ENCODE measurements at places on chromosomes 7 and 10. TPM values are rescaled to one million over a fixed set of nuclear protein-coding genes. Genes with fewer than 3 reads are reported as not detected.

Gene PPIA
- polyA plus RNA-seq: 1,462 TPM

Gene RNLS
- 19.5 TPM for polyA plus RNA-seq

Gene VENTX
- 0.22 TPM for polyA plus RNA-seq

Gene NKX1-2
- 7.7 TPM for polyA plus RNA-seq

Gene CRYGN
- polyA plus RNA-seq: 0.36 TPM

Gene STEAP2
- 19.2 TPM for polyA plus RNA-seq

Gene CALCR
- polyA plus RNA-seq: 0.34 TPM

Gene ARHGAP22
- 2.7 TPM for polyA plus RNA-seq

Gene STAG3
- 15.6 TPM for polyA plus RNA-seq

Gene AKR1C2
- polyA plus RNA-seq: 10.2 TPM

Gene METTL2B
- polyA plus RNA-seq: 22.5 TPM

Gene KIFBP
- 21.8 TPM for polyA plus RNA-seq

Gene CYP26A1
- 0.09 TPM for polyA plus RNA-seq

Gene LAMB1
- 271 TPM for polyA plus RNA-seq

Gene LRIT1
- not detected for polyA plus RNA-seq

Gene IRF5
- 5.5 TPM for polyA plus RNA-seq

Gene GBX1
- polyA plus RNA-seq: 0.07 TPM

Gene HMX3
- 1.5 TPM for polyA plus RNA-seq

Gene ANXA8
- 18.2 TPM for polyA plus RNA-seq

Gene PDZD7
- polyA plus RNA-seq: 95.8 TPM

Gene CRPPA
- 1.8 TPM for polyA plus RNA-seq

Gene PTPRZ1
- polyA plus RNA-seq: 20.6 TPM

Gene SDK1
- polyA plus RNA-seq: 6.4 TPM

Gene TET1
- 3.2 TPM for polyA plus RNA-seq

Gene MSMB
- polyA plus RNA-seq: 0.25 TPM

Gene IL6
- polyA plus RNA-seq: 2.1 TPM

Gene LMOD2
- polyA plus RNA-seq: 0.24 TPM

Gene SLC18A2
- polyA plus RNA-seq: 0.72 TPM

Gene DENND2A
- polyA plus RNA-seq: 12.2 TPM

Gene PHF14
- polyA plus RNA-seq: 31.6 TPM

Gene STEAP1
- polyA plus RNA-seq: 31.6 TPM

Gene EBLN1
- polyA plus RNA-seq: not detected

Gene IKZF1
- polyA plus RNA-seq: 4.5 TPM

Gene ANLN
- polyA plus RNA-seq: 19.4 TPM

Gene NACAD
- polyA plus RNA-seq: 7.2 TPM

Gene MSANTD7
- polyA plus RNA-seq: 13.9 TPM

Gene DLX6
- polyA plus RNA-seq: 0.04 TPM

Gene EPC1
- polyA plus RNA-seq: 41.3 TPM

Gene ACTL6B
- 2.9 TPM for polyA plus RNA-seq

Gene ZNF736
- 13.0 TPM for polyA plus RNA-seq

Gene PAPOLB
- 0.03 TPM for polyA plus RNA-seq

Gene OR2A5
- under 0.01 TPM for polyA plus RNA-seq

Gene AGR2
- polyA plus RNA-seq: 527 TPM

Gene ASAH2B
- 12.5 TPM for polyA plus RNA-seq

Gene OIT3
- 9.9 TPM for polyA plus RNA-seq

Gene ARMC3
- 0.52 TPM for polyA plus RNA-seq

Gene LRRC17
- polyA plus RNA-seq: 30.2 TPM

Gene RRP12
- polyA plus RNA-seq: 25.3 TPM

Gene TMEM213
- polyA plus RNA-seq: 0.01 TPM

Gene AKR1C3
- 4.1 TPM for polyA plus RNA-seq
